Gastroesophageal sphincter (tissue), 4 donors: ENCODE measurements at places on chromosomes 7 and 10.
A peak's percentile ranks its signal among the peaks of the same experiment; 100 is the strongest.

GRCh38 chr10:49356944-49357343 lies 38.9 kb downstream of the DRGX start:
- ATAC-seq, result no peak

DNA sequence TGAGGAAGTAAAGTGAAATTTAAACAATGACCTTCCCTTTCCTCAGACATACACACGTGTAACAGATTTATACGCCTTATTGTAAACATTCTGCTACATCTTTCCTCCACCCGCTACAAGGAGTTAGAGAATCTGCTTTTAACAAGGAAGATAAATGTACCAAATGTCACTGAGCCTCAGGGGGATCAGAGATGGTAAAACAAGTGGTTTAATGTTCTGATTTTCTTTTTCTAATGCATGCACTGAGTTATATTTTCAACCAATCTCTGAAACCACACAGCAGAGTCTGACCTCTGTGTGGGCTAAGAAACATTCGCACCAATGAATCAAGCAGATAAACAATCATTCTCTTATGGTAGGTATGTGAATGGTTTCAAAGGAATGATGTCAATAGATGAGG lies 599.5 kb downstream of the ARL4A start:
- ATAC-seq, result no peak

- no peak for ATAC-seq
These were observed 10.8 kb downstream of the STAMBPL1 start for GRCh38 chr10:88890681-88891381.

DNA sequence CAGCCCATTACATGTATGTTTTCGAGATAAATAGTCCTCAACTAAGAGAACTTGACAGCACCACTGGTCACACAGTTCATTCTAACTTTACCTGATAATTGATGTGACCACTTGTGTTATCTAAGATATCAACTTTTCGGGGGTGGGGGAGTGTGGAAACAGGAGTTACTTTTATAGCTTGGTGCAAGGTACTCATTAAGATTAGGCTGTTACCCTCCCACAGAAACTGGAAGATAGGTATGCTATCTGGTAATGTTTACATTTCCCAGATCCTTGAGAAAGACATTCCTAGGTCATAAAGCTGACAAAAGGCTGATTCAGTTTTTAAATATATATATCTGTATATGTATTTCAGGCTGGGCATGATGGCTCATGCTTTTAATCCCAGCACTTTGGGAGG lies 11.1 kb downstream of the ERVW-1 start:
- ATAC-seq, result no peak

DNA sequence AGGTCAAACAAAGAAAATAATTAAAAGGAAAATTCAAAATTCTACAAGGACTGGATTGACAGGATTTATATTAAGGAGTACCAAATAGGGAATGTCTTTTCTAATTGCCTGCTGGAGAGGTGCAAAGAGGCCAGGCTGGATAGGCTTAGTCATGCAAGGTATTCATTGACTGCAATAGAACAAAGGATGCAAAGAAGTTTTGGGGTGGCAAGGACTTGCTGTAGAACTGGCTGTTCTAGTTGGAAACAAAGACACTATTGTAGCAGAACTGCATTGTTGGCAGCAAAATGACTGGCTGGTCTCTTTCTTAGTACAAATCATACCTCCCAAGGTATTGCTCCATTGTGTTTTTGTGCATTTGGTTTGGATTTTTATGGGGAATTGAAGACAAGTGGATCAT lies 10.1 kb downstream of the ITGB8 start:
- ATAC-seq, result no peak

DNA sequence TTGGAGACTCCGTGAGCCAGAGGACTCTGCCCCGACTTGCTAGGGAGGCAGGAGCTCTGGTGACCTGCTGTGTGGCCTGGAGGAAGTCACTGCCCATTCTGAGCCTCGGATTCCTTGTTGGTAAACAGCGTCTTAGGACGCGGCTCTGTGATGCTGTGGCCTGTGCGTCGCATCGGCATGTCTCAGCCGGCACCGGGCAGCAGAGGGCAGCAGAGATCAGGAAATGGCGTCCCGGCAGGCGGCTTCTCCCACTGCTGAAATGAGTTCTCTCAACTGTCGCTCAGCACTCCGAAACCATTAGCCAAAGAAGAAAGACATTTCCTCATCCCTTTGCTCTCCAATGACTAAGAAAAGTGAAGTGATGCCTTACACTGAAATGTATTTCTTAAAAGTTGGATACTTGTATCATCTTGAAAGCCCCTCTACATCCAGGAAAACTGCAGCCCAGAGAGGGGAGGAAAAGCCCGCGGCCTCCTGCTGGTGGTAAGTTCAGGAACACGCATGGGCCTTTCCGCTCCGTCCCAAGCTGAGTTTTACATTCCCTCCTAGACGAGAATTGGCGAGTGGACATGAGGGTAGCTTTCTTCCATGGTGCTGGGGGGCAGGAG lies 91.7 kb downstream of the WDR11 start:
- peak; percentile 86 for ATAC-seq

DNA sequence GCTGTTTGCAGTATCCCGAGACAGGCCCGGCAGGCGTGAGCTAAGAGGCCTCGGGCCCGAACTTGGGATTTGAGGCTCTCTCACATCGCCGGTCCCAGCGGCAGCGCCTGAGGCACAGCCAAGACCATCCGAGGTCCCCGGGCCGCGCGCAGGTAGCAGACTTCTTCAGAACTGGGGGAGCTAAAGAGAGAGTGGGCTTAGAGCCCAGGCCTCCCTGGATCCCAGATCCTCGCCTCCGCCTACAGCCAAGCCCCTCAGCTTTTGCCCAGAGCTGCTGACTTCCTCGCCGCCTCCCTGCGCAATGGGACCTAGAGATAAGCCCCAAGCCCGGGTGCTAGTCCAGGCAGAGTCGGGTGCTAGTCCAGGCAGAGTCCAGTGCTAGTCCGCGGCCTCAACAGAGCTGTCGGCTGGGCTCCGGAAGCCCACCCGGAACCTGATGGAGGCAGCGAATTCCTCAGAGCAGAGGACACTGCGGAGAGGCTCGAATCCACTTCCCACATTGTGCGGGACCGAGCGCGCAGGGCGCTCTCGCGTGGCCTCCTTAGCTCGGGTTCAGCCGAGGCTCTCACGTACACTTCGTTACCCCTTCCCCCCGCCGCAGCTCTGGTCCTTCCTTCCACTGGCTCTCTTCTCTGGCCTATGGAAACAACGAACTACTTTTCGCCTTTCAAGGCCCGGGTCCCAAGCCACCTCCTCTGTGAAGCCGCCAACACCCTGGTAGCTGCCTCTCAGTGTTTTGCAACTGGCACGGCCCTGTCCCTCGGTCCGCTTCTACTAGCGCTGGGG lies 5.8 kb downstream of the LBX1 start:
- ATAC-seq, result no peak

DNA sequence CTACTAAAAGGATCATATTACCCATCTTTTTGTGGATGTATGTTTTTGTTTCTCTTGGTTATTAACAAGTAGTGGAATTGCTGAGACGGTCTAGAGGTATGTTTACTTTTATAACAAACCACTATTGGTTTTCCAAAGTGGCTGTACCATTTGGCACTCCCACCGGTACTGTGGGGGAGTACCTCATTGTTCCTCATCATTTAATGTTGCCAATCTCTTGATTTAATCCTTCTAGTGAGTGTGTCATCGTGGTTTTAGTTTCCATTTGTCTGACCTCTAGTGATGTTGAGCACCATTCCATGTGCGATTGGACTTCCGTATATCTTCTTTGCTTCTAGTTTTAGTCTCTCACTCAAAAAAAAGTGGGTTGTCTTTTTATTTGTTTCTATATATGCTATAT lies 50.4 kb downstream of the RBM33 start:
- no peak for ATAC-seq

- no peak for ATAC-seq
These were observed 57.1 kb upstream of the ITPRID1 start for GRCh38 chr7:31456646-31457368.

- ATAC-seq, result no peak
These were observed 49.9 kb upstream of the COL1A2 start for GRCh38 chr7:94344826-94345225.

GRCh38 chr10:3045471-3046209 lies 21.7 kb upstream of the PFKP start:
- peak; percentile 80 for ATAC-seq

GRCh38 chr10:13404791-13405190 lies 56.7 kb upstream of the SEPHS1 start:
- ATAC-seq, result no peak

GRCh38 chr7:14420768-14421167 lies 431.3 kb upstream of the ETV1 start:
- ATAC-seq, result no peak

DNA sequence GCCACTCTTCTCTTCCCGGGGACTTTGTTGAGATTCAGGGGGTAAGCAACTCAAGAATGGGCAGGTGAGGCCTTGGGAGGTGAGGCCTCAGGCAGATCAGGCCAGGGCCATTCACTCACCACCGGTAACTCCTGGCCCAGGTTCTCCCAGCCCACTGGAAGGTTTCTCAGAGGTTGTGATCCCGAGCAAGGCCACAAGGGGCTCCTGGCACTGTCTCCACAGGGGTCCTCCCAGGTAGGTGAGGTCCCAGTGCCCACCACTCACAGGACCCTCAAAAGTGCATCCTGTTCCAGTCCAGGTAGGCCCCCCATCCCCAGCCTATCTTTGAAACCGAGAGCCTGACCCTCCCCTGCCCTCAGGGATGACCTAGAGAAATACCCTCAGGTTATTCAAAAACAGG lies 236.1 kb downstream of the BUB3 start:
- ATAC-seq, result no peak

DNA sequence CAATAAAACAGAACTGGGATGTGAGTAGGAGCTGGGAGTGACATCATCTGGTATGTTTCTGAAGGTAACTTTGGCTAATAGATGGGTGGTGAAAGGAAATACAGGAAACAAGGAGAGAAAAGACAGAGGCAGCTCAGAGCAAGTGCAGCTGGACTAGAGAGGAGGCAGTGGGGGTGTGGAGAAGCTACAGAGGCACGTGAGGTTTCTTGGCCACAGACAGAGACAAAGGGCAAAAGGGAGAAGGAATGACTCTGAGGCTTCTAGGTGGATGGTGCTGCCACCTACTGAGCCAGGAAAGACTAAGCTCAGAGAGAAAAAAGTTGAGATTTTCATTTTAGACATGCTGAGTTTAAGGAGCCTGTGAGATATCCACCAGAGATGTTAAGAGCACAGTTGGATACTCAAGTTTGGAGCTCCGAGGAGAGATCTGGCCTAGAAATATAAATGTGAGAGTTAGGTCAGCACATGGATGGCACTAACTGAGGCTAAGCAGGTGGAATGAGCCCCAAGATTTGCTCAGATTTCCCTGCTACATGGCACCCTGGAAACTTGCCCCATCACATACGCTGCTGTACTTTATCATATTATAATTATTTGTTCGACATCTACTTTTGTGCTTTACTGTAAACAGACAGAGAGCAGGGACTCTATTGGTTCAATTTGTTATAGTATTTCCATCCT lies 293.0 kb upstream of the IMMP2L start:
- no peak for ATAC-seq

DNA sequence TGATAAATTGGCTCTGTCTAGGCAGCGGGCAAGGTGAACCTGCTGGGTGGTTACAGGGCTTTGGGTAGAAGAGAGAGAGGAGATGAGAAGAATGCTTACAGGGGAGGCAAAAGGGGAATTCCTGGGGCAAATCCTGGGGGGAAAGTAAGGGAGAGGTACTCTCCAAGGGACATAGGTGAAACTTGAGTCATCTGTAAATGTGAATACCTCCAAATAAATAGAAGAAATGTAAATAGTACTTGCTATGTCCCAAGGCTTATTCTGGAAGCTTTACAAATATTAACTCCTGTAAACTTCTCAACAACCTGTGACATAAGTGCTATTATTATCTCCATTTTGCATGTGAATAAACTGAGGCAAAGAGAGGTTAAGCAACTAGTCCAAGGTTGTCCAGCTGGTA lies 57.7 kb upstream of the CDK13 start:
- ATAC-seq, result no peak

DNA sequence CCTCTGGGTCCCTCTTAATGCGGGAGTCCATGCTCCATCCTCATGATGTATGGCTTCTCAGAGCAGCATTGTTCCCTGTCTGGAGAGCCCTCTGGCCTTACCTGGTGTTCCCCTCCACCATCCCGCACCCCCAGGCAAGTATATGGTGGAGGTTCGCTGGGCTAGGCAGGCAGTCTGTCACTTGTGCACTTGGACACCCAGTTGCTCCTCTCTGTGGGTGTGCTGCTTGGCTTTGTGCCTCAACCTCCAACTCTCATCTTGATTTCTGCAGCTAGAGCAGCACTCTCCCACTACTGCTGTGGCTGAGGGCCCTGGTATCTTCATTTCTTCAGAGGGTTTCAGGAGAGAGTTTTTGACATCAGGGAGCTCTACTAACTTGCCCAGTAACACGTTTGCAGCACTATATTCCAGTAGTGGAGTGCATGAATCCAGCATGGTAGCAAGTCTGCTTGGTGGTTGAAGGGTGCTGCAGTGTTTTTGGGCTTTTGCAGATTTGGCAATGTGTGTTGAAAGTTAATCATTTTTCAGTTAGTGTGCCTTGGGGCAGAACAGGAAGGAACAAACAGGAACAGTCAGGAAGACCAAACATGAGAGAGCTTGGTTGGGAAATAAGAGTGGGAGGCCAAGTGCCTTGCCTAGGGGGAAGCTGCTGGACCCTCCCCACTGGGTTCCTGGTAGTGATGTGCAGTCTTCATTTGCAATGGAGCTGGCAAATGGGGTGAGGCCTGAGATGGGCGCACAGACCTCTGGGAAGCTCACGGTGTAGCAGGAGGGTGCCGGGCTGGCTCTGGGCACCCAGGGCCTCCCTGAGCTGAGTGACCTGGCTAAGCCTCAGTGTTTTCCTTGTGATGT lies 37.4 kb downstream of the TSPAN14 start:
- no peak for ATAC-seq

DNA sequence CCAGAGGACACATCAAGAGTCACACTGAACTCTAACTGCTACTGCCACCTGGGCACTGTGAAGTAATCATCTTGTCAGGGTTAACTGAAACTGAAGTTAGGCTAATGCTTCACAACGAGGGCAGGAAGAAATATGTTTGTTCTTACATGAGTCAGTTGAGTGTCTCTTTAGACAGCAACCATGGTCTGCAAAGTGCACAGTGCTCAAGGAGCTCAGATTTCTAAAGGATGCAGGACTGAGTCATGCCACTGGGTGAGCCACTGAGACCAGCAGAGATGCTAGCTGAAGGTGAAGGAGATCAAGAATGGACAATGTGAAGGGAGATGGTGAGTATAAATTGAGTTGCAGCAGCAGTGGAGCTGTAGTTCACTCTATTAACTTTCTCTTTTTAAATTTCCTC lies 76.0 kb upstream of the CTTNBP2 start:
- ATAC-seq, result no peak

GRCh38 chr7:121026159-121026558 lies 37.6 kb downstream of the CPED1 start:
- ATAC-seq, result no peak

- no peak for ATAC-seq
These were observed 134.2 kb downstream of the PTPN20 start for GRCh38 chr10:47045331-47045861.

- no peak for ATAC-seq
These were observed 227.0 kb downstream of the TRIL start for GRCh38 chr7:28731092-28731658.

- ATAC-seq, result no peak
These were observed 151.8 kb upstream of the ANK3 start for GRCh38 chr10:60541451-60541850.

- no peak for ATAC-seq
These were observed 24.9 kb downstream of the TECTB start for GRCh38 chr10:112308125-112308502.
